Frontal cortex (tissue), 4 donors: ENCODE measurements at places on chromosomes 11 and 22. TPM values are rescaled to one million over a fixed set of nuclear protein-coding genes. Genes with fewer than 3 reads are reported as not detected.

Gene NAV2
- total RNA-seq = 15.5 TPM

Gene EXT2
- total RNA-seq = 142 TPM

DNA sequence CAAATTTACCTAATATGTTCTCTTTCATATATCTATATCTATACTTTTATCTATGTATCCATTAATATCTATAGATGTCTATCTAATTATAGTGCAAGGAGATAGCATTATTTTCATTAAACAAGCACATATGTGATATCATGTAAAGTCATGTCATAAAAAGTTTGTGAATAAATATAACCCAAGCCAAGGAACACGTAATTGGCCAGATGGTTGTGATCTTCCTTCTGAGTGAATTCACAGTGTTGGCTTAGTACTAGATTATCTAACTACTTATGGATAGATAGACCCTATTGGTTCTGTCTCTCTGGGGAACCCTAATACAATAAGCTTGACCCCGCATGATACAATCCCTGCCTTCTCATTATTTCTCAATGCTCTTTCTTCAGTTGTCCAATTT, 484.4 kb downstream of the LRRC4C start:
- DNase-seq = no peak

GRCh38 chr11:116792869-116793771, 1.4 kb upstream of the APOA5 start:
- DNase-seq = no peak

GRCh38 chr22:30561402-30562189, 12.9 kb downstream of the GAL3ST1 start:
- no peak for DNase-seq

Gene RIBC2
- total RNA-seq = 0.41 TPM

- no peak for DNase-seq
These were observed 12.8 kb downstream of the CXCR5 start for GRCh38 chr11:118896472-118896913.

Gene MUC5AC
- total RNA-seq = not detected

DNA sequence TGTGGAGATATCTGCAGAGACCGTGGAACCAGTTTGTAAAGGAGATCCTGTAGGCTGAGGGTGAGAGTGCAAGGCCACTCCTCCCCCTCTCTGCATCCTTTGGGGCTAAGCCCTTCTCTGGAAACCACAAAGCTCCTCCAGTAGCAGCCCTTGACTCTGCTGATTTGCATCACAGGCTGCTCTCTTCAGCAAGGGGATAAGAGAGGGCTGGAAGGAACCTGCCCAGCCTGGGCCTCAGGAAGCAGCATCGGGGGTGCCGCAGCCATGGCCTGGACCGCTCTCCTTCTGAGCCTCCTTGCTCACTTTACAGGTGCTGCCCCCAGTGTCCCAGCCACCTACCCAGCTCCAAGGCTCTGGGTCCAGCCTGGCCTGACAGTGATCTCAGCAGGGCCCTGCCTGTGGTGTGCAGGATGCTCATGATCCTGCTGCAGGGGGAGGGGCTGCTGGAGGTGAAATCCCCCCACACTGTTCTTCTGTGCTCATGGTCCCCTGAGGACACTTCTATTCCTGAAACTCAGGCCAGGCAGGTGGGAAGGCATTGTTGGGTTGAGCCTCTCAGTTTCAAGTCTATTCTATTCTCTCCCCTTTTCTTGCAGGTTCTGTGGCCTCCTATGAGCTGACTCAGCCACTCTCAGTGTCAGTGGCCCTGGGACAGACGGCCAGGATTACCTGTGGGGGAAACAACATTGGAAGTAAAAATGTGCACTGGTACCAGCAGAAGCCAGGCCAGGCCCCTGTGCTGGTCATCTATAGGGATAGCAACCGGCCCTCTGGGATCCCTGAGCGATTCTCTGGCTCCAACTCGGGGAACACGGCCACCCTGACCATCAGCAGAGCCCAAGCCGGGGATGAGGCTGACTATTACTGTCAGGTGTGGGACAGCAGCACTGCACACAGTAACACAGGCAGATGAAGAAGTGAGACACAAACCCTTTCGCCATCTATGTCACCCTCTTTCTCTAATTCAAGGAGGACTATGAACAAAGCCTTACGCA, 68.5 kb upstream of the IGLL5 start:
- DNase-seq = no peak

DNA sequence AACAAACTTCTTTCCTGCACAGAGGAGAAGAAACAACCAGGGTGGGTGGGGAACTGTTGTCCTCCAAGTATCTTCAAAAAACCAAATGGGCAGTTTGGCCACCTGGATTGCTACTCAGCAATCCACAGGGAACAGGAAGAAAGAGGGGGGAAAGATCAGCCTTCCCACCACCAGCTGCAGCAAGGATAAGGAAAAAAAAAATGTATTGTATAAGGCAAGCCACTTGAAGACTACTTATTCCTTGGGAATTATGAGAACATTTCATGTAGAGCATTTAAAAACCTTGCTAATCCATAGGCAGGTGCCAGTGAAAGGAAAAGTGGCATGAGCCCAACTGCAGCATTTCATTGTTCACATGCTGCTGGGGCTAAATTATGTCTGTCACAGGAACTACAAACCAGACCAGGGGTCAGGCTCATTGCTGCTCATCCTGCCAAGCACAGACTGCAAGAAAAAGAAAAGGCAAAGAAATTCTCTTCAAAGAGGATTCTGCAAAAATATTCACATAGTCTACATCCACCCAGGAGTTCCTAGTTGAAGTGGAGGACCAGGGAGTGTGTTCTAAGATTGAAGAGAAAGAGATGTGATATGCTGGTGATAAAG, 2.2 kb downstream of the RAB30 start:
- DNase-seq = no peak

GRCh38 chr22:50251477-50252081, 514 bp upstream of the HDAC10 start:
- DNase-seq = no peak

DNA sequence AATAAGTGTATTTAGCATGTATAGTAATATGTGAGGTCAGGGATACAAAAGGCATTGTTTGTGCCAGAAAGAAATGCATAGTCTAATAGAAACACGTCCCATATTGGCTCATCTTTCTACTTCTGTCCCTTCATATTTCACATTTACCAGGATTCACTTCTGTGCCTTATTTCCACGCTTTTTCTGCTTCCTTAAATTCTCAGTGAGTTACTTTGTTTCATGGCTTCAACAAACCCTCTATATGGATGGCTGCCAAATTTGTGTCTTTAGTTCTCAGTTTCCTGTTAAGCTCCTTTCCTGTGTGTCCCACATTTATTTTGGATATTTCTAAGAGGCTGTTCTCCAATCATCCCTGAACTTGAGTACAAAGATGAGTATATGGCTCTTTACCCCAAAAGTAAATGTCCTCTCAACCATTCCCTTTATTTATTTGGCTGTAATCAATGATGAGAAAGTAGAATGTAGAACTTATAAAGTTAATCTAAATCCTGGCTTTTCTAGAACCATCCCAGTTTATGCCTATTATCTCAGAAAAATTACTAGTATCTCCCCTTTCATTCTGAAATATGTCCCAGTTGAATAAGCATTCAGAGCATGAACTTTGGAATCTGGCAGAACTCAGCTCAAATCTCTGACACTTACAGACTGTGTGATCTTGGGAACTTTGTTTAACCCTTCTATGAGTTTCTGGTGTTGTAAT, 23.5 kb downstream of the OR8B12 start:
- DNase-seq = no peak

DNA sequence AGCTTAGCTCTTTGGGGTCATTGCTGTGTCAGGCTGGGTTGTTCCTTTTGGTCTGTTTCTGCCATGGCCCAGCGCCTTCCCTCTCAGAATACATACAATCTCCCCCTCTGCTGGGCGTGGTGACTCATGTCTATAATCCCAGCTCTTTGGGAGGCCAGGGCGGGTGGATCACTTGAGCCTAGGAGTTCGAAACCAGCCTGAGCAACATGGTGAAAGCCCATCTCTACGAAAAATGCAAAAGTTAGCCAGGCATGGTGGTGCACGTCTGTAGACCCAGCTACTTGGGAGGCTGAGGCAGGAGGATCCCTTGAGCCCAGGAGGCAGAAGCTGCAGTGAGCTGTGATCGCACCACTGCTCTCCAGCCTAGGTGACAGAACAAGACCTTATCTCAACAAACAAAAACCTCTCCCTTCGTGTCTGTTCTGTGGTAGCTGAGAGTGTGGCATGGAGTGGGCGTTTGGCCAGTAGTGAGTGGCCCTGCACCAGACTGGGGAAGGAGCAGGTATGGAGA, 46.7 kb upstream of the RAB1B start:
- no peak for DNase-seq

DNA sequence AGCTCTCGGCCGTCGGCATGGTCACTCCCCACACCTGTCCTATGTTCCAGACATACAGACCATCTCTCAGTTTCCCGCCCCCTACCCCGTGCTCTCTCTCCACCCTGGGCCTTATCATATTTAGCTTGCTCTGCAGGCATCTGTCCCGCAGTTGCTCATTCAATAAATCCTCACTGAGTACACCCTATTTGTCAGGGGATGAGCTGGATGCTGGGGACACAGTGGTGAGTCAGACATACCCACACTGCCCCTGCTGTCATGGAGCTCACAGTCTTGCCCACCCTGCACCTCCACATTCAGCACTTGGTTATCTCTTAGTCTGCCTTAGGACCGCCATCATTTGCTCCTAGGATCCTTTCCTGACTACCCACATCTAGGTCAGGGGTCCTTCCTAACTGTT, 313.8 kb downstream of the LARGE1 start:
- no peak for DNase-seq

GRCh38 chr11:19455731-19456130, 215.0 kb upstream of the E2F8 start:
- DNase-seq = no peak

Gene BEST1
- total RNA-seq = 1.6 TPM

- no peak for DNase-seq
These were observed 24.9 kb downstream of the DHCR7 start for GRCh38 chr11:71423181-71423790.

- DNase-seq = no peak
These were observed 14.4 kb upstream of the SCGB1A1 start for GRCh38 chr11:62404435-62404834.

DNA sequence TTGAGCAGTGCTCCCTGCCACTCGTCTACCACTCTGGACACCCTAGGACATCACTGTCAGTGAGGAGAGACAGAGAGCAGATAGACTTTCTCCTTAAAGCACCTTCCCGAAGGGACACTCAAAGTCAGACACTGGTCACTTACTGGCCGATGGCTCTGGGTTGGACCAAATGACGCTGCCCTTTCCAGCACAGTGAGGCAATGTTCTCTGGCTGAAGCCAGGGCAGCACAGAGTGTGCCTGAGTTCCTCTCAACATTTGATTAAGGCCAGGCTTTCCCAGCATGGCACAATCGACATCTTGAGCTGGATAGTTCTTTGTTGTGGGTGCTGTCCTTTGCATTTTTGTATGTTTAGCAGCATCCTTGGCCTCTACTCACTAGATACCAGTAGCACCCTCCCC, 206.2 kb downstream of the CSNK2A3 start:
- no peak for DNase-seq

GRCh38 chr11:130512662-130513061, 64.2 kb downstream of the ADAMTS15 start:
- no peak for DNase-seq

GRCh38 chr11:31798554-31799434, 12.3 kb downstream of the PAX6 start:
- no peak for DNase-seq

Gene CAT
- 55.0 TPM for total RNA-seq

Gene SHISA8
- not detected for total RNA-seq

- DNase-seq = no peak
These were observed 1131.0 kb downstream of the DLG2 start for GRCh38 chr11:84496122-84496521.

Gene IGLL5
- total RNA-seq = not detected

Gene KCNE3
- 1.2 TPM for total RNA-seq

DNA sequence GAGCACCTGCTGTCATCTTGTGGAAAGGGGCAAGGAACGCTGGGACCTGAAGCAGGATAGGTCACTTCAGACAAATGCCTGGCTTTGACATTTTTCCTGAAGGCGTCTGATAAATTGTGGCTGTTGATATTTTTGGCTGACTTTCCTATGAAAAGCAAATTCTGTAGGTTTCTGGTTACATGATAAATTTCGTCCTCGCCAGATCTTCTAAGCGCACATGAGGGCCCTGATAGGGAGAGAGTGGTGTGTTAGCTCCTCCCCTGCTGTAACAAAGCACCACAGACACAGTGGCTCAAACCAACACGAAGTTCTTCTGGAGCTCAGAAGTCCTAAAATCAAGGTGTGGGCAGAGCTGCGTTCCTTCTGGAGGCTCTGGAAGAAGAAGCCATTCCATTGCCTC, 19.6 kb downstream of the APOL4 start:
- DNase-seq = no peak

Gene RAG1
- 0.41 TPM for total RNA-seq

DNA sequence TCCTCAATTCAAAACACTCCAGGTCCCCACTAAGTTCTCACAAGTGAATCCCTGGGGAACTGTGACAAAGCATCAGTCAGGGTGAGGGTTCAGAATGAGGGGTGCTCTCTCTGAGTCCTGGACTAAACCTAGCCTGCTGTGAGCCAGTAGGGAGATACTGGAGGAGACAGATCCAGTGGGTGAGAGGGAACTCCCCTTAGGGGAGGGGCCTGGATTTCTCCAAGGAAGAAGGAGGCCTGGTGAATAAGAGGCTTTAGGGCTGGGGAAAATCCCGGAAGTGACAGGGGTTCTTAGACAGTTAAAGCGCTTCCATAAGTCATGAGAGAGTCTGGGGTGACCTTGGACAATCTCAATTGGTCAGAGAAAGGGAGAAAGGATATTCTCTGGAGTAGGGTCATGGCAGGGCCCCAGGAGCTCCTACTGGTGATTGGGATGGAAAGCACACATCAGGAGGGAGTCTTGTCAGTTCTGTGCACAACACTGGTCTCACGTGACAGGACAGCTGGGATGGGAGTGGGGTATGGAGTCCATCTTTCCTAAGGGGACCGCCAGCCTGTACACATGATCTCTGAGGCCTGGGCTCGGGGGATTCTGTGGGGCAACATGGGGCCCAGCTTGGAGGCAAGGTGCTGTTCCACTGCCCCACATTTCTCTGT, 1.5 kb downstream of the TBC1D10A start:
- no peak for DNase-seq

DNA sequence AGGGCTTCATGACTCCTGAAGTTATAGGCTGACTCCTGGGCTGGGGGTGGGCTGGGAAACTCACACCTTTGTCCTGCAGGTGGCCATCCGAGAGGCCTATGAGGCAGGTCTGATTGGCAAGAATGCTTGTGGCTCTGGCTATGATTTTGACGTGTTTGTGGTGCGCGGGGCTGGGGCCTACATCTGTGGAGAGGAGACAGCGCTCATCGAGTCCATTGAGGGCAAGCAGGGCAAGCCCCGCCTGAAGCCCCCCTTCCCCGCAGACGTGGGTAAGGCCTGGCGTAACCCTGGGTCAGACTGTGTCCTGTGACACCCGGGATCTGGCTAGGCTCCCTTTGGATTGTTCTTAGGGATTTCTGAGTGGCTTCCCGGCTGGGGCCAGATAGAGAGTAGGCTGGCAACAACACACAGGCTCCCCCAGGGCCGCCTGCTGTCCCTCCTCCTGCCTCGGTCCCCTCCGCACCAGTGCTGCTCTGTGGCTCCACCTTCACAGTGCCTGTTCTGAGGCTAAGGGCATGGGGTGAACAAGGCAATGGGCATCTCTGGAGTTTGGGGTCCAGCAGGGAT, 3.6 kb downstream of the NDUFV1 start:
- no peak for DNase-seq
